Frontal cortex (tissue), 4 donors: ENCODE measurements at places on chromosomes 11 and 22.
A peak's percentile ranks its signal among the peaks of the same experiment; 100 is the strongest.

DNA sequence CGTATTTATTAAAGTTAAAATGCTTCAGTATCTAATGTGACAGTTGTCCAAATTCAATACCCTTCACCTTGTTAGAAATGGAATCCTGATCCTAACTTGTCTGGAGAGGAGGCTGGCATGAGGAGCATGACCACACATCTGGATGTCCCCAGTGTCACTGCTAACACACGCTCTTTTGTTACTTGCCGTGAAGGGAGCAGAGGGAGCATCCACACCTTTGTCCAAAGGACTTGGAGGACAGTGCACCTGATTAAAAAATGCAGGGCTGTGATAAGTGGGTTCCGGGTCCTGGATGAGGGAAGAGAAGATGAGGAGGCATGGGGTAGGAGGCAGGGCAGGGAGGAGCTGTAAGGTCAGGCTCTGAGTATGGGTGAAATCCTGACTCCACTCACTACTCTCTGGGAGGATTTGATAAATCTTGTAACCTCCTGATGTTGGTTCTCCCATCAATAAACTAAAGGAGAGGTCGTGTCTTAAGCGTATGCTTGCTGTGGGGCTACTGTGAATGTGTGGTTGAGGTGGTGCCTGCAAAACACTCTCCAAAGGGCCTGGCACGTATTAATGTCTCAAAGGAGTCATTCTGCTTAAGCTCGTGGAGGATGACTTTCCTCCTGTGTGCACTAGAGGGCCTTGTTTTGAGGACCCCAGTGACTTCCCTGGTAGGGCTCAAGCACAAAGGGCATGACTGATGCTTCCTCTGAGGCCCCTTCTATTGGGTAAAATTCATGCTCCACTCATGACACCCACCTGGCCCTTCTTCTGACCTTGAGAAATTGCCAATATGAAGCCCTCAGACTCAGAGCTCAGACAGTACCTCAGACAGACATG lies 16.8 kb upstream of the IGLL5 start:
- DNase-seq = no peak

DNA sequence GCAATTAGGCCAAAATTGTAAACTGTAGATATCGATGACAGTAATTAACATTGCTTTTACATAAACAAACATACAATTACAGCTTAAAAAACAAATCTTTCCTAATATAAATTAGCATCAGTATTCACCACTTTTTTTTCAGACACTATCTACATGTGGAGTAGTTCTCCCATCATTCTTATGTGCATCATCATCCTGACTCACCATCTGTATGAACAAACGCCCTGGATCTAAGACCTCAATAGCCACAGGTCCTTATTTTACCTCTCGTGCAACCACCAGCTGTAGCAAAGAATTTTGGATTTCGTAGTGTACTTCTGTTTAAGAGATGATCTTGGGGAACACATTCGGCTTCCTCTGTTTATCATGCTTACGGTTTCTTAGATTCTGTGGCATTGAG lies 551.9 kb upstream of the KIRREL3 start:
- no peak for DNase-seq

DNA sequence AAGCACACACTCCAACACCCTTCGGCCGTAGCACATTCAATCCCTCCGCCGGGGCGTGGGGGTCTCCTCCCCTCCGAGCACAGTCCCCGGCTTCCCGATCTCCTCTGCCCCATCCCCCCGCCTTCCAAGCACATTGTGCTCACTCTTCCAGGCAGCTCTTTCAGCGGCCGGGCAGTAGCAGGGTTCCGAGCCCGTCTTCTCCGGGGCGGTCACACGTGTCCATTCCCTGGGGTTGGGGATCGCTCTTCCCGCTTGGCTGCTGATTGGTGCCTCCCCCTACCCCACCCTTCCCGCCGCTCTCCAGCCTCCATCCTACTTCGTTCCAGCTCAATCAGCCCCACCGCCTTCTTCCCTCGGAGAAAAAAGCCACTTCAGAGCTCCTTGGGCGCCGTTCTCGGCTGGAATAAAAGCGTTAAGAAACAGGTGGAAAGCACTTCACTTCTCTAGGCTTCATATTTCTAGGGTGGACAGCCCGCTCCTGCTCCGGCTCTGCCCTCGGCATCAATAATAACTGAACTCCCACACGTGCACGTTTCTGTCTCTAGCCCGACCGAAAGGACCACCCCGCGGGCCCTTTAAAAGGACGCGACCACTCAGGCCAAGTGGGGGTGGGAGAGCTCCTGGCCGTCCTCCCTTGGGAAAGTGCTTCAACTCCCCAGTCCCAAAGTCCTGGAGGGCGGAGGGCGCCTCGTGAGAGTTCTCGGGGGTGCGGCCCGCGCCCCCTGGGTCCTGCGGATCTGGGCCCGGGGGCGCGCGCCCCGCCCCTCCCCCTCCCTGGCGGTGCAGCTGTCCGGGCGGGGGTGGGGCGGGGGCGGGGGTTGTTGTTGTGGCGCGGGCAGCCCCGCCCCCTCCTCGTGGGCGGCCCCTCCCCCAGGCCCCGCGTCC lies 464 bp upstream of the CECR2 start:
- peak; percentile 78 for DNase-seq

GRCh38 chr22:22369964-22370270 lies 125.3 kb downstream of the VPREB1 start:
- no peak for DNase-seq
